Astrocyte of the cerebellum (primary cell): ENCODE measurements at places on chromosomes 16 and 17.

GRCh38 chr16:77548151-77548550 lies 113.3 kb upstream of the ADAMTS18 start:
- DNase-seq: no peak

- DNase-seq: no peak
Measured at GRCh38 chr17:54348234-54348633, 525.5 kb downstream of the KIF2B start.

DNA sequence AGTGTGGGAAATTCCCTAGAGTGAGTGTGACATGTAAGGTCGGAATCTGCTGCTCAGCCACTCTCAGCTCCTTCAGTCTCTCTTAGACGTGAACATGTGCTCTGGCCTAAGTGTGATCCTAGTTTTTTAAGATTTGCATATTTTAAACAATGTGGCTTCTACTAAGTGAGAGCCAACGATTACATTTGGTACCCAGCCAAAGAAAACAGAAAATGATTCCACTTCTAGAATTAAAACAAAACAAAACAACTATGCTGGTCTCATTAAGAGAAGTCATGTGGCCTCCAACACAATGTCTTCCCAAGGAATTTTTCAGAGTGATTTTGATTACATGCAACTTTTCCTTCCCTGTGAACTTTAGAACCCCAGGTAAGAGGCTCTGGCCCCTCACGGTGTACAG lies 10.1 kb downstream of the TMEM238L start:
- DNase-seq: no peak

DNA sequence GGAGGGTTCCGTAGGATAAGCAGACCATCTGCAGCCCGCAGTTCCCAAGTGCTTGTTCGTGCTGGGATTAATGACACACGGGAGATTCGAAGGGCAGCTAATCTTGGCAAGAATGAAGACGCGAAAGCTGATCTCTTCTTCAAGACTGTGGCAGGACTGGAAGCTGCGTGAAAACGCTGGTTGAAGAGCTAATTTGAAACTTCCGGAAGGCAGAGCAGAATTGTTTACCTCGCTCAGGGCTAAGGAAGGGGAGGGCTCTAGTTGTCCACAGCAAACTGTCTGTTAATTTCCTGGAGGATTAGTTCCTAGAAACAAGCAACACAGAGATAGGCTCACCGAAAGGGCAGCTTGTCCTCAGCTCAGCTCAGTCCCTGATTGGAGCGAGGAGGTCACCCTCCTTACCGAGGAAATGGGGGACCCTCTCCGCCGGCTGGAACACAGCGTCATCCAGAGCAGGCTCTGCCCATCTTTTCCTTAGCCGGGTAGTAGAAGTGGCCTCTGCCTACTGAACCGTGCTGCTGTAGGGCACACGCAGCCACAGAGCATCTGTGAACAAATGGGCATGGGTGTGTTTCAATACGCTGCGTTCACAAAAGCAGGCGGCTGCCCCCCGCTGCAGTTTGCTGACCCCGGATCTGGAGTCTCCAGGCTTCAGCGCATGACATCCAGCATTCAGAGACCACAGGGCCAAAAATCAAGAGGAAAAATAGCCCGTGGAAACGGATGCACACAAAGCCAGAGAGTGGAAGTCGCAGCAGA lies 16.7 kb upstream of the BAIAP2 start:
- DNase-seq: no peak

GRCh38 chr16:3017344-3017743 lies 639 bp downstream of the CLDN6 start:
- no peak for DNase-seq

DNA sequence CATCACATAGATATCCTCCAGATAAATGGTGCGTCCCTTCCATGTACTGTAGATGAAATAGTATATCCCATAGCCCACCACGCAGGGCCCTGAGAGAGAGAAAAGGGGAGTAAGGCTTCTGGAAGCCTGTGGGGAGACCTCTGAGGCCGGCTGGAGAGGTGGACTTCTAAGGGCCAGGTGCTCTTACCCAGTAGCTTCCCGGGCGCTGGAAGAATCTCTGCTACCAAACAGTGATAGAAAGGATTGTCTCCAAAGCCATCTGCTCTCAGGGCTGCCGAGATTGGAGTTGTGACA lies 718 bp downstream of the SAT2 start:
- no peak for DNase-seq
